ENCODE measurements at places on chromosomes 12 and 14. TPM values are rescaled to one million over a fixed set of nuclear protein-coding genes. Genes with fewer than 3 reads are reported as not detected.

TAS2R9 gene
- total RNA-seq: not detected

RIPK3 gene
- total RNA-seq: 5.5 TPM

PWP1 gene
- total RNA-seq: 44.4 TPM

GDF11 gene
- total RNA-seq: 4.5 TPM

GDF3 gene
- not detected for total RNA-seq

ART4 gene
- 0.10 TPM for total RNA-seq

KRT78 gene
- 64.7 TPM for total RNA-seq

ALG10 gene
- total RNA-seq: 13.8 TPM

CCER1 gene
- not detected for total RNA-seq

SYT1 gene
- total RNA-seq: 1.6 TPM

PIANP gene
- total RNA-seq: 1.6 TPM

MMP17 gene
- 6.8 TPM for total RNA-seq
